ENCODE measurements at places on chromosomes 2 and 18.

GRCh38 chr2:95674186-95674585 is 82.4 kb downstream of the TRIM43 start:
- DNase-seq = no peak

GRCh38 chr2:196286821-196287220 is 115.4 kb upstream of the STK17B start:
- DNase-seq = no peak

- no peak for DNase-seq
Observed at GRCh38 chr18:73381699-73382036, 513.9 kb upstream of the NETO1 start.

DNA sequence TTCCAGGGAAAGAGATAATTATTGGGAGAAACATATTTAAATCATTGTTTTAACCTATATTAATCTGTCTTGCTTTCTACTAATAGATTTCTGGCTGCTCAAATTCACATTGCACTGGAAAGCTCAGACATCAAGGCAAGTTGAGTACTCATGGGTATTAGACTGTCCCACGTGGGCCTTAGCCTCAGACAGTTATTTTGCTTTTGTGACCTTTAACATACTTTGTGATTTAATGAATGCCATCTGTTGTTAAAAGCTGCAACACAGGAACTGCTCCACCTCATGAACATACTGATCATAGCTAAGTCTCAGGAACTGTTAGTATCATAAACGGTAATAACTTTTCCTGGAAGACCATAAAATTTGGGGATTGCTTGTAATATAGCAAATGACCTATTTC is 2.7 kb upstream of the LCT start:
- no peak for DNase-seq
